ENCODE measurements at places on chromosomes 5 and 9.

DNA sequence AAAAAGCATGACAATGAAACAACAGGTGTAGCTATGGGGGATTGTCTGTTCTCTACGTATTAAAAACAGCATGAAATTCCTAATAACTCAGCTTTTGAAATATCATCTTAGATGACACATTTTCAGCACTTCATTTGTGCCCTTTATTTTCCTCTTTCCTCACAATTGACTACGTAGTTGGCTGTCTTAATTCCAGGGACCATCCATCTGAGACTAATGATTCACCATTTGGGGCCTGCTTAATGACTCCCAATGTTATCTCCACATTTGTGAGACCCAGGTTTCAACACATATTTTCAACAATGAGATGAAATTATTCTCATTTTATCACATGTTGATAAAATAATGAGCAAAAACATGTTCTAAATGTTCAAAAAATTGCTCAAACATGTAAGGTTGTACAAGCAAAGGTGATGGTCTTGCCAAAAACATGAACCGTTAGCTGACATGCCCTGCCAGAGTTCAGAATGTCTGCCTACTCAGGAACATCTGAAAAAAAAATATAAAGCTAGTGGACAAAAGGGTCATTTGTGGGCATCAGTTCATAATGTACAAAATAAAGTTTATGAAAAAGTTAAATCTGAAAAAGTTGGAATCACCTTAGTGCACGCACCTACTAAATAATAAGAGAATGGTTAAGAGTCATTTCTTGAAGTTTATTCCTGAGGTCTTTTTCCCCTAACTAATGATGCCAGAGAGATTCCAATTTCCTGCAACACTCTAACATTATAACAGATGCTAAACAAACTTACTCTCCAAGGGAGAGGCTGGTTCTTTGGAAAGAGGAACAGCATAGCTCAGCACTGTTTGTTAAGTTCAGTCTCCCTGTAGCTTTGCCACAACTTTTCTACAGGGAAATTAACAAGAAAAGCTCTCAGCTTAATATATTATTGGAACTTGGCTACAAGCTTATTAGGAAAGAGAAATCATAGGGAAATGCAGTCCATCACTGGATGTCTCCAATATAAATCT is 275.5 kb downstream of the SPOCK1 start:
- DNase-seq = no peak

DNA sequence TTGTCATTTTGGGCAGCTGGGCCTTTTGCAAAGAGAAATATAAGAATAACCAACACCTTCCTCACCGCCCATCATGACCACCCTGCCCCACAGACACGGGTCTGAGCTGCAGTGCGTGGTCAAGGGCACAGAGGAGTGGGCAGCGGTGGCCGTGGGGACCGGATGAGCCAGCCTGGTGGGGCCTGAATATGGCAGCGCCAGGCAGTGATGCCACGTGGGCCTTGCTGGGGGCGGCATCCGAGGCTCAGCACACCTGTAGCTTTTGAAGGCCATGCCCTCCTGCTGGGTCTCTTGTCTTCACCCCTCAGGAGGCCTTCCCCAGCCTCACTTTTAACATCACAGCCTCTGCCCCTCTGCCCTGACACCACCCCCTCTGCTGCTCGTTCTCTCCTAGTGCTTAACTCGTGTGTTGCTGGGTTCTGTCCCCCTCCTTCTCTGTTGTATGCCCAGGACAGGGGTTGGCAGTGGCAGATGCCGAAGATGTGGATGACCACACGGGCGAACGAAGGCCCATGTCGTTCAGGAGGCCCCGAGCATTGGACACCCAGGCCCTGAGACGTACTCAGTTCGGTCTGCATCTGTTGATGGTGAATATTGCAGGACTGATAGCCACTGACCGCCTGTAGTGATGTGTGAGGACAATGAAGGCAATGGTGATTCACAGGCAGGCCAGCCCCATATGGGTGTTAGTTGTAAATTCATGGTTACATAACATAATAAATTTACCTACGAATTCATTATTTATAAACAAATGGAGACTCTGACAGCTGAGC is 46.0 kb downstream of the AHRR start:
- DNase-seq = no peak

DNA sequence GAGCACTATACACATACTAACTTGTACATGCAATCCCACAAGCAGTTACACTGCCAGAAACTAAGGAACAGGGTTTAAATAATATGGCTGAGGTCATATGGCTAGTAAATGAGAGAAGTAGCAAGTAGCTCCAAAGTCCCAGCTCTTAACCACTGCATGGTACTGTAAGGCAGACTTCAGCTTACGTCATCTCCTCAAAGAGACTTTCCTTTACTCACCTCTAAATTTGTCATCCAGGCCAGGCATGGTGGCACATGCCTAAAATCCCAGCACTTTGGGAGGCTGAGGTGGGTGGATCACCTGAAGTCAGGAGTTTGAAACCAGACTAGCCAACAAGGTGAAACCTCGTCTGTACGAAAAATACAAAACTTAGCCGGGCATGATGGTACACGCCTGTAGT is 20.4 kb upstream of the SELENOP start:
- no peak for DNase-seq

DNA sequence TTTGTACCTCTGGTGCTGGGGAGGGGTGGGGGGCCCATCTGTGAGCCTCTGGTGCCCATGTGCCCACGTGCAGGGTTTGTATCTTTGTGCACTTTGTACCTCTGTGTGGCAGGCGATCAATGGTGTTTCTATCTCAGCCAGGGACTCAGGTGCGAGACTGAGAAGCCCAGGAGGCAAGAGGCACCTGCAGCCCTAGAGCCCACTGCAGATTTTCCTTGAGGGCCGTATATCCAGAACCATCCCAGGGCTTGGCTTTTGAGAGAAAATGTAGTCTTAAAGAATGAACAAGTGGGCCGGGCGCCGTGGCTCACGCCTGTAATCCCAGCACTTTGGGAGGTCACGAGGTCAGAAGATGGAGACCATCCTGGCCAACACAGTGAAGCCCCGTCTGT is 52.2 kb upstream of the KCNMB1 start:
- no peak for DNase-seq

- DNase-seq = no peak
Observed at GRCh38 chr5:96658272-96658671, 3.9 kb upstream of the CAST start.

- no peak for DNase-seq
Observed at GRCh38 chr5:94700592-94700991, 82.1 kb downstream of the SLF1 start.

GRCh38 chr5:111509119-111509518 is 3.2 kb downstream of the STARD4 start:
- DNase-seq = no peak

DNA sequence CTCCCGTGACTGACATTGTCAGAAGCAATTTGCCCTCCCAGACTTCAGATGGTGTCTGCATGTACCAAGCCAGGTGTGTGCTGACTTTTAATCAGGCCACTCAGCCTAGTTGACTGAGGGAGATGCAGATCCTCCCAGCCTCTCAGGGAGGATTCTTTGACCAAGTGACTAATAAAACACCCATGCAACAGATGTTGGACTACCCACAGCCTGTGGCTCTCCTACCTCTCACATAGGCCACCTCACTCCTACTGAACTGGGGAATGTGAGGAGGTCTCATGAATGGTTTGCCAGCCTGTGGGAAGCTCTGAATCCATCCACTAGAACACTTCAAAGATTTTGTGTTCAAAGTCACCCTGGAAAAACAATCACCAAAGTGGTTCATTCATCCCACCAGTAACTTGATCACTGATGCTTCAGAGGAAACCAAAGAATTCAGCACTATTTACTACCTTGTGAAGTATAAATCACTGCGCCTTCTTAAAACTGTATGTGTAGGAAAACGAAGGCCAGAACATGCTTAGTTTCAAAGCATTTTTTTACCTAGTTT is 80.1 kb downstream of the ESM1 start:
- no peak for DNase-seq

GRCh38 chr5:43309637-43310036 is 3.6 kb downstream of the HMGCS1 start:
- no peak for DNase-seq

DNA sequence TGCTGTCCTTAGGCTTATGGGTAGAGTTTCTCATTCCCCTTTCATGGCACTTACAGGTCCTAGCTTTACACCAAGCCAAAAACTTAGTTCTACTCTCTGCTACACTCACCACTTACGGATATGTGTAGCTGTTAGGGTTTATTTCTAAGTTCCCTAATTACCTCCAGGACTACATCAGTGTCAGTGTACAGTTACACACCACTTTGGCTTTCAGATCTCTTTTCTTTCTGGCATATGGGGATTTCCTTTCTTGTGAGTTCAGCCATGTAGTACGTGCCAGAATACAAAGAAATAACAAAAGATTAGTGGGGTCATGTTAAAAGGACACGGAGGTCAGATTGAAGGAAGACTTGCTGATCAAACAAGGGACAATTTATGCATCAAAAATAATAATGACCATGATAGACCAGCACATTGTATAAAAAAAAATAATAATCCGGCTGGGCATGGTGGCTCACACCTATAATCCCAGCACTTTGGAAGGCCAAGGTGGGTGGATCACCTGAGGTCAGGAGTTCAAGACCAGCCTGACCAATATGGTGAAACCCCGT is 41.8 kb downstream of the LYRM7 start:
- DNase-seq = no peak

DNA sequence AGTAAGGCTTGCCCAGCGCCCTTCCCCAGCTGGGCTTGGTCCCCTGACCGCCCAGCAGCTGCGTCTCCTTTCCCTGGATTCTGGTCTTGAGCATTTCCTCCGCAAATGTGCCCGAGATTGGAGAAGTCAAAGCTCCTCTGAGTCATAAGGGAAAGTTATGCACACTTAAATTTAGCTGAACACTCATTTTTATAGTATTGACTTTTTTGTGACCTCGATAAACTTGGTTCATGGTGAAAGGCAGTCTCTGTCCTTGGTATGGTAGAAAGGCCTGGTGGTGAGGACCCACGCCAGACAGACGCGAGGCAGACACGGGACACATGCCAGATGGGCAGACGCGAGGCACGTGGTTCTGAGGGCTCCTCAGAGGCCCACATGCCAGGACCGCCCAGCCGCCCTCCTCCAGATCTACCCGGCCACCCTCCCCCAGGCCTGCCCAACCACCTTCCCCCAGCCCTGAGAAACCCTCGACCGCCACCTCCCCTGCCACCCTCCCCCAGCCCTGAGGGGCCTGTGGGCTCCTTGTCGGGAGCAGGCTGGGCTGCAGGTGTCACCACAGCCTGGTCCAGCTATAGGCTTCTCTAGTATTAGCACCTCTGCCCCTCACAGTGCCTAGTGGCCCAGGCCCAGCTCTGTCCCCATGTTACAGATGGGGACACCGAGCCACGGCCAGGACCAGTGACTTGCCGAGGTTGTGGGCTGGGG is 60.9 kb upstream of the CACNA1B start:
- no peak for DNase-seq

- DNase-seq = no peak
Observed at GRCh38 chr9:98627296-98627695, 81.4 kb downstream of the GABBR2 start.

Measured in NCI-H1417 treated with DMSO at 0.1 percent for 48 hours (cell line).